Placental pericyte (primary cell): ENCODE measurements at places on chromosomes 2 and 18. TPM values are rescaled to one million over a fixed set of nuclear protein-coding genes. Genes with fewer than 3 reads are reported as not detected.

CCDC68 gene
- total RNA-seq = 17.3 and 18.3 TPM in 2 replicates

CAPN10 gene
- 29.1 and 30.6 TPM in 2 replicates for total RNA-seq

MATN3 gene
- 1.3 and 2.3 TPM in 2 replicates for total RNA-seq

FEV gene
- not detected in 2 replicates for total RNA-seq

TGFA gene
- not detected in 2 replicates for total RNA-seq

ITGB6 gene
- 0.57 TPM in 1 of 2 replicates, not detected in the other for total RNA-seq

BMP10 gene
- 0.44 TPM in 1 of 2 replicates, not detected in the other for total RNA-seq

REEP1 gene
- not detected in 2 replicates for total RNA-seq

MORN2 gene
- total RNA-seq = 6.3 and 8.9 TPM in 2 replicates
